ENCODE measurements at places on chromosomes 11 and 22.

DNA sequence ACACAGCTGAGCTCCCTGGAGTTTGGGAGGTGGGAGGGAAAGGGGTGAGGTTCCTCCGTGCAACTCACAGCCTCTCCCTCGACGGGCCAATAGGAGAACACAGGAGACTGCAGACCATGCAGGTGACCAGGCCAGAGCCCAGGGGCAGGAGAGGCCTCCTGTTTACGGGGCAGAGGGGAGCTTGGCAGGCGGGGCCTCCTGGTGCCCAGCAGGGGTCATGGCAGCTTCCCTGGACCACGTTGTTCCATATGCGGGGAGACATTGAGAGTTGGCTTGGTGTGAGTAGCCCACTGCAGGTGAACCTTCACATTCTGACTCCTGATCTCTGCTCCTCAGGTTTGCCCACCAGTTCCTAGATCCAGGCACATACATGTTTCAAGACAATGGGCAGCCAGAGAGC lies 19.3 kb upstream of the XKR3 start:
- no peak for DNase-seq

DNA sequence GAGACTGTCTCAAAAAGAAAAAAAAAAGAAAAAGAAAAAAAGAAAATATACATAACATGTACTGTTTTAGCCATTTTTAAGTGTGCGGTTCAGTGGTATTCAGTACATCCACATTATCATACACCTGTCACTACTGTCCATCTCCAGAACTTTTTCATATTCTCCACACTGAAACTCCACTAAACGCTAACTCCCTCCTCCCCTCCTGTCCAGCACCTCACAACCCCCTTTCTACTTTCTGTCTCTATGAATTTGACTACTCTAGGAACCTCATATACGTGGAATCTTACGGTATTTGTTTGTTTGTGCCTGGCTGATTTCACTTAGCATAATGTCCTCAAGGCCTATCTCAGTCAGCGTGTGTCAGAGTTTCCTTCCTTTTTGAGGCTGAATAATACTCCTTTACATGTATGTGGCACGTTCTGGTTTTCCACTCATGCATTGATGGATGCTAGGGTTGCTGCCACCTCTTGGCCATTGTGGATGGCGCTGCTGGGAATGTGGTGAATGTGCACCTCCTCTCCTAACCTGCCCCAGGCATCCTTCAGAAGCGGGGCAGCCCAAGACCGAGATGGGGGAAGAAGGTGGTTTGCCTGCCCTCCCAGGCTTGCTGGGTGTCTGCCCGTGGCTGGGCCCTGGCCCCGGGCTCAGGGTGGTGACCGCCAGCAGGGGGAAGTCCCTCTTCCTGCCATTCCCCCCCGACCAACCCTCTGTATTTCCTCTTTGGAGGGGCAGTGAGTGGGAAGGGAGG lies 60.5 kb downstream of the BCR start:
- peak; percentile 47 for DNase-seq

DNA sequence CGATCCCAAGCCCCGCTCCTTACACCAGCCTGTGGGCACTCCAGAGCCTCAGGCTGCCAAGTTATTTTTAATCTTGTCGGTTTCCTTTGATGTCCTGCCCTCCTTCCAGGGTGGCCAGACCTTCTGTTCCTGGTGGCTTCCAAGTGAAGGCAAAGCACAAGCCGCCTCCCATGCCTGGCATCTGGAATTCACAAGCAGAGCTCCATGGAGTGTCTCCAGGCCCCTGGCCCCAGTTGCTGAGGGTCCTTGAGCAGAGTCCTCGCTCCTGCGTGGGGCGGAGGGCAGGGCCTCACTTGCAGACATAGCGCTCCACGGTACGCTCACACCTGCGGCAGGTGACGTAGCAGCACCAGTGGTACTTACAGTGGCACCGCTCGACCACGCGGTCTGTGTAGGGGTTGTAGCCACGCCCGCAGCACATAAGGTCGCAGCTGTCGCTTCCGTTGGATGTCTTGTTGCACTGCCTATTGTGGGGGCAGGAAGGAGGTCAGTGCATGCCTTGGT lies 19.5 kb downstream of the WNT11 start:
- no peak for DNase-seq

- DNase-seq = no peak
These were observed 612 bp downstream of the GTSE1 start for GRCh38 chr22:46297151-46297812.

DNA sequence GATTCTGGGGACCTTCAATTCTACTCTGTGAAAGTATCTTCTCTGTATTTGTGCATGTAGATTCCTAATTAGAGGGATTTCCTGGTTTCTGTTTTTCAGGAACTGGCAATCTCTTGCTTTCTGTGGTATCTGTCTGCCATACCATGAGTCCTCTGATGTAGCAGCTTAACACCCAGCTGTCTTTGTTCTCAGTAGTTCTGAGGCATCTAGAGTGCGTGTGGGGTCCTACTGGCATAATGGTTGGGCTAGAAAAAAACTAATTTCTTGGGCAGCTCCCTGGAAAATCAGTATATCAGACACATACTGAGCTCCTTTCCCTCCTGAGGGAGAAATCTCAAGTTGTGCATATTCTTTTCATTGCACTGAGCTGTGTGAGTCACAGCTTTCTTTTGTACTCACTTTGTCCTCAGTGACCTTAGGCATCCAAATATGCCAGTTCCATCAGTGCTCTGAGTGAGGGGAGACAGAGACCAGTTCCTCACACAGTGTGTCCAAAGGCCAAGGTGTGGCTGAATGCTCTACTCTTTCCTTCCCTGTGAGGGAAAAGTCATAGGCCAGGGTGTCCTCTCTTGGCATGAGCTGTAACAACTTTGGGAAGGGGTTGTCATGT lies 35.5 kb upstream of the SLC22A24 start:
- no peak for DNase-seq

DNA sequence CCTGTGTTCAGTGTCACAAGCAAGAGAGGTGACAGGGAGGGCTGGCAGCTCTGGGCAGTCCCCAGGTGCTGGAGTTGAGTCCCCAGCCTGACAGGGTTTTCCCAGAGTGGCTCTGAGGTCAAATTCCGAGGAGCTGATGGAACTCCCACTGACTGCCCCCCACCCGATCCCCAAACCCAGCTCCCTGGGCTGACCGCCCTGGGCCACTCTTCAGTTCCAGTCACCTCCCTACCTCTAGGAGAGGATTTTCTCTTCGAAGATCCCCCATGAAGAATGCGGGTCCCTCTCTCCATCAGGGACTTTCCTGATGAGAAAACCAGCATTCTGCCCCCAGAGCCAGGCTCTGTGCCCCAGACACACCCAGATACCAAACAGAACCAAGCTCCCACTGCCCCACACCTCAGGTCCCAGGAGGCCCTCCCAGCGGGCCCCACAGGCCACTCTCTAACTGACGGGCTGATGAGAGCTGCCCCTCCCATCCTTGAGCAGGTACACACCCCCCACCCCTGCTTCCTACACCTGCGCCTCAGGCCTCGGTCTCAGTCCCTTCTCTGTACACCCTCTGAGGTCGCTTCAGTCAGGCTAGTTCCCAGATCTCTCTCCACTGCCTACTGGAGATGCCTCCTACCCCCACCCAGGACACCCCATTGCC lies 12.1 kb upstream of the RAC2 start:
- DNase-seq = no peak

- no peak for DNase-seq
These were observed 29.7 kb downstream of the POU2AF3 start for GRCh38 chr11:111327908-111328624.

- DNase-seq = peak; percentile 74
These were observed 763.9 kb downstream of the NTM start for GRCh38 chr11:132134322-132134721.

- no peak for DNase-seq
These were observed 13.1 kb upstream of the TCF20 start for GRCh38 chr22:42283278-42284201.

GRCh38 chr22:26846645-26847044 lies 189.3 kb downstream of the MIAT start:
- no peak for DNase-seq

DNA sequence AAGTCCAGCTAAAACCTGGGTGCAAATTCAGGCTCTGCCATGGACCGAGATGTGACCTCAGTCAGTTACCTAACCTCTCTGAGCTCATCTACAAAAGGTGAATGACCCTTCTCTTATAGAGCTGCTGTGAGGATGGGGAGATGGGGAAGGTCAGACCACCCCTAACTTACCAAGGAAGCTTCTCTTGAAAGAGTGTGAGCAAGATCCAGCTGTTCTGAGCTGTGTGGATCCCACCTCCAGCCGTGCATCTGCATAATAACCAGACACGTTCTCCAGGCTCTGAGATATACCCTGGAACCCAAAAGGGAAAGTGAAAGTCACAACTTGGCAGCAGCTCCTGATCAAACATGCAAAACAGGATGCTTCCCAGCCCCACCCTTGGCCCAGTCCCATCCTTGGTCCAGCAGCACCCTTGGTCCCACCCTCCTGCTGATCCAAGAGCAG lies at the start of gene APOL3:
APOL3 (minus strand) TSS at position 257 of the 444 bp plus-strand sequence. CDS start 11,700 bp downstream, outside the sequence.
- DNase-seq = no peak

- no peak for DNase-seq
These were observed 98.9 kb upstream of the UBASH3B start for GRCh38 chr11:122556605-122557004.

DNA sequence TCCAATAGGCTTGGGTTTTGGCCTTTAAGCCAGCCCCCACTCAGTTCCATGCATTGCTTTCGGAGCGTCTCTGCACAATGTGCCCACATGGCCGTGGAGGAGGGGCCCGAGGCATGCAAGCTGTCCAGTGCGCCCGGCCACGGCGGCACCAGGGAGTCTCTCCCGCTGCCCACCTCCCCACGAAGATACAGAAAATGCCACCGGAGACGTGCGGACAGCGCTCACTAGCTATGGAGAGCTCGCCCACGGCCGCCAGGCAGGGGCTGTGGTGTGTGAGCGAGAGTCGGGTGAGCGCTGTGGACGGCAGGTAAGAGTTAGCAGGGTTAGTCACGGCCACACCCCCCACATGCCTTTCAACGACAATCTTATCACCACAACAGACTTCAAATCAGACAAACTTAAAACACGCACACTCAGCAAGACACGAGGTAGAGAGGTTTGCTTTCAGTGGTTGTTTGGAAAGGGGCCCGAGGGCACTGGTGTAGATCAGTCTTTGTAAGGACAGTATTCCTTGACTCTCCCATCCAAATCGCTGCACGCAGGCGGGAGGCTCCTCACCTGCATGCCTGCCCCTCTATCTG lies 18.7 kb upstream of the BID start:
- DNase-seq = no peak

GRCh38 chr22:46046299-46046685 lies 69.3 kb upstream of the WNT7B start:
- no peak for DNase-seq

GRCh38 chr11:57626895-57627294 lies 22.8 kb downstream of the YPEL4 start:
- no peak for DNase-seq

DNA sequence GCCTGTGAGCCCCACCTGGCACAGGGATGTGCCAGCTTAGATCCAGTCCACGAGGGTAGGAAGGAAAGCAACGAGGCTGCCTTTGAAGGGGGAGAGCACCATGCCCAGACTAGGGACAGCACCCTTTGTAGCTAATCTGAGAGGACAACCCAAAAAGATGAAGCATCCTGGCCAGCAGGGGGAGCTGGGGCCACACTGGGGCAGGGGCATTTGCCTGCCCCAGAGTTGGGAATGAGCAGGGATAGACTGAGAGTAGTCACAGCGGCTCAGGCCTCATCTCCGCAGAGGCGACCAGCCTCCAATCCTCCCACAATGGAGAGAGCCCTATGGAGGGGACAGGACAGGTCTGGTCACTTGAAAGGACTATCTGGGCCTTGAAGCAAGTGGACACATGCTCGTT lies 16.4 kb downstream of the LMO1 start:
- DNase-seq = no peak

- DNase-seq = no peak
These were observed 224.6 kb downstream of the MN1 start for GRCh38 chr22:27576815-27577573.

- DNase-seq = no peak
These were observed 24.3 kb upstream of the MRGPRX2 start for GRCh38 chr11:19084661-19085315.

DNA sequence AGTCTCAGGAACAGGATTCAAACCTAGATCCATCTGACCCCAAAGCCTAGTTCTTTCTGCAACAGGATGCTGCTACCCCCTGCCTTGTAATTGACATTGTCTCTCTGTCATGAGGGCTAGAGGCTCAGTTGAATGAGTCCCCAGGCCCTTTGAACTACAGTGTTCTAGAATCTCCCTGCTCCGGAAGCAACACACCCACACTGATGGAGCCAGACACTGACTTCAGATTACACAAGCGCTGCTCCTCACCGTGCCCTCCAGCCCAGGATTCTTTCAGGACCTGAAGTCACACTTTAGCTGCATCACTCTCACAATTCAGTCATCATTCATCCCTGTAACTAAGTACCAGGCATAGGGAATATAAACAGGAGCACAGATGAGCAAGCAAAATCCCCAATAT lies 69.6 kb downstream of the RAB30 start:
- no peak for DNase-seq

DNA sequence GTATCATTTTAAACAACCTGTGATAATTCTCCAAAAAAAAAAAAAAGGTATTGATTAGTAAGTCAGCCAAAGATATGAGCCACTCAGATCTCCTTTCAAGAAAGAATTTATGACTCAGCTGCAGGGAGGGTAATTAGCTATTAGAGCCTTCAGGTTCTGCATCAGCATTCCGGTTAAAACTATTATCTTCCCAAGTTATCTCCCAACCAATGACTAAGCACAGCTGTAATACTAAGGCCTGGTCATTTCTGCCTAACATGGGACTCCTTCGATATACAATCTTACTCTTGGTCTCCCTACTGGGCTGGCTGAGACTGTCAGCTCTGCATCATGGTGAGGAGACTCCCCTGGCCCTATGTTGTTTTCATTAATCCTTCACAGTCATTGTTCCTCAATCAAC lies 60.4 kb downstream of the SBF2 start:
- peak; percentile 67 for DNase-seq

DNA sequence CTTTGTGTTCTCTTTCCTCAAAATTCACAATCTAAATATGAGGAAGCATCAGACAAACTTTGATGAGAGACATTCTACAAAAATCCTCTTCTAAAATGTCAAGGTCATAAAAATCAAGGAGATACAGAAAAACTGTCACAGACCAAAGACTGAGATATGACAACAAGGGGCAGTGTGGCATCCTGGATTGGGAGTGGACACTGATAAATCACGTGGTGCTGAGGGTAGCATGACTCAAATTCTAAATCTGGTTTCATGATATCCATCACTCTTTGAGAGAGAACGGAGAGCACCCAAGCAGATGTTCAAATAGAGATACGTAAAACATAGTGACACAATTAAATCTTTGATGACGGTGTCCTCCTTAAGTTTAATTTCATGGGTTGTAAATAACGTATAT lies 13.0 kb upstream of the CARD18 start:
- DNase-seq = no peak

All from foreskin keratinocyte (primary cell).